NCI-H1048 (cell line): ENCODE measurements at places on chromosomes 3 and 15.

DNA sequence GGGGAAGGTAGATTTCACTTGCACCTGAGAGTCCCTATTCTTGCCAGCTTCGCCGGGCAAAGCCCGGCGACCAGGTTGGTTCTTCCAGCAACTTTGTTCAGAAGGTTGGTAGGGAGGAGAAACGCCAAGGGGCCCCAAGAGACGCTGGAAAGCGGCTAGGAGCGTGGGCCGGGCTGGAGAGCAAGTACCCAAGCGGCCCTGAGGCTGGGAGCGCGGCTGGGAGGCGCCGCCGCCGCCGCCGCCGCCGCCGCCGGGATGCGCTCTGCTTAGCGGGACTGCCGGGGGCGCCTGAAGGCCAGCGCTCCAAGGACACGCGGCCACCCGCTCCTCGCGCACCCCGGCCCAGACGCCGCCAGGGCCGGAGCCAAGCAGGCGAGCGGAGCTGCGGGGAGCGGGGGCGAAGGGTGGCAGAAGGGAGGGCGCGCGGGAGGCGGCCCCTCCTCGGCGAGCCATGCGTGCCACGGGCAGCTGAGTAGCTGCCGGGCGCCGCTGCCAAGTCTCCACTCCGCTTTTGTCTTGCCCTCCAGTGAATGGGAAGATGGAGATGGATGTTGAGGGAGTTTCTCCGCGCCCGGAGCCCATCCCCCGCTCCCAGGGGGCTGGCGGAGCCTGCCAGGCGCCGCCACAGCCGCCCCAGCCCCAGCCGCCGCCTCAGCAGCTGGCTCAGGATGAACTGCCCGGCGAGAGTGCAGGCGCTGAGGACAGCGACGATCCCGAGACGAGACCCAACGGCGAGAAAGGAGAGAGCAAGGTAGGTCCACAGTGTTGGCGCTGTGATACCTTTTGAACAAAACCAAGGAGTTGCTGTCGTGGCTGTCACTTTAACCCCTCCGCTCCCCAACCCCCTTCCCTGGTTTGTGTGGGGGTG lies 227.4 kb upstream of the AZI2 start:
- no peak for DNase-seq

DNA sequence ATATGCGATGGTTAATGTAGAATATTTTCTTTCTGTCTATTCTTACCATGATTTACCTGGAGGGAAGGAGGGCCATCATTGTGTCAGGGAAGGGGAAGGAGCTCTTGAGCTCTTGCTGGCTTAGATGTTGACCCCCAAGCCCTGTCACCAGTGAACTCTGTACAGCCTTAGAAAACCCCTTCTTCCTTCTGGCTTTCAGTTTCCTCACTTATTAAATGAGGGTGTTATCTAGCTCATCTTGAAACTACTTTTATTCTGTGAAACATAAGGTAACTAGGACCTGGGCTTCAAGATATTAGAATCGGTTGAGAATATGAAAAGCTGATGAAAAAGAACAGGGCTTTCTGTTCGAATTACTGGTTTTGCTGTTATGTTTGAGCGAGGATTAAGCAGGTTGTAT lies 25.1 kb upstream of the UTS2B start:
- no peak for DNase-seq

- no peak for DNase-seq
These were observed 113.6 kb upstream of the SNTN start for GRCh38 chr3:63538919-63539318.

GRCh38 chr15:74781431-74782258 lies at the start of gene CSK:
TSS of gene CSK (plus strand) at chr15:74782080. CDS start at chr15:74798298, 16,218 bp downstream.
- DNase-seq, result peak; percentile 50

DNA sequence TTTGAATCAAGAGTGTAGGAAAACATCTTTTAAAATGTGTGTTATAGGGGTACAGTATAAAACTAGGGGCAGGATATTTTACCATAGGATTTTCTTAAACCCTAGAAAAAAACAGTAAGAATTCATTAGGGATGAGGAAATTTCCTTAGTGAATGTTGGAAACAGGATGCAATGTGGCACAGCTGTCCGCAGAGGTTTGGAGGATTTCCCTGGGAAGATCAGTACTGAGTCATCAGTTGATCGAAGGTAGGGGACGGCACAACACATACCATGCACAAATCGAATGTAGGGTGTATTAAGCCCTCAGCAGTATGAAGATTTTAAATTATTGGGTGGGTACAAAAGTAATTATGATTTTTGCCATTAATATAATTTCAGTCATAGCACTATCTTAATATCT lies 49.9 kb downstream of the FNDC3B start:
- DNase-seq, result no peak

DNA sequence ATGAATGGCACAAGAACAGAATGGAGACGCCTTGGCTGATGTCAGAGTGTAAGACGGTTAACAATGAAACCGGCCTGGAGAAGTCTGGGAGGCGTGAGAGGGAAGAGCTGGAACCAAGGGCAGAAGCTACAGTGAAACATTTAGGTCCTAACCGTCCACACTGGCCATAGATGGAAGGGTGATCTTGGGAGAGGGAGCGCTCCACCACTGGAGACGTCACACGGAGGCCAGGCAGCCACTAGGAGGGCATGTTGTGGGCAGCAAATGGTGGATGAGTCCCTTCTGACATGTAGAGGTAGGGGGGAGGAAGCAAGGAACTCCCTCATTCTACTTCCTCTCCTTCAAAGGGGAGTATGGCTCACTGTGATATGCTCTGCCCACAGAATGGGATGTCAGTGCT lies 23.8 kb downstream of the FEM1B start:
- no peak for DNase-seq
